AG10803 (cell line): ENCODE measurements at places on chromosomes 1 and 21.

- DNase-seq: no peak
Measured at GRCh38 chr1:94422115-94422820, 4.1 kb downstream of the ABCD3 start.

DNA sequence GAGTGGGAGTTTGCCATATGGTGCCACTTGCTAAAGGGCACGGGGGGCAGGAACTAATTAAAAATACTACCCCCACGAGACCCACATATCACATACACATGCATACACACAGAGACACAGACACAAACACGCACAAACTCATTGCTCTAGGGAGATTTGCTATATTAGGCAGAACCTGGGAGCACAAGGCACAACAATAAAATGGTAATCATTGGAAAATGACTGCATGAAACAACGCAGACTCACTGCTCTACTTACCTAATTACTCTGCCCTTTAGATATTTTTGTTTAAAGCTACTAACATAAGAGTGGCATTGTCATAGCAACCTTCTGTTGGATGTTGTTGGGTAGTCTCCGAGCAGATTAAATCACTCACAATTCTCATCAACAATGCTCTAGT is 20.3 kb upstream of the RGS4 start:
- no peak for DNase-seq

DNA sequence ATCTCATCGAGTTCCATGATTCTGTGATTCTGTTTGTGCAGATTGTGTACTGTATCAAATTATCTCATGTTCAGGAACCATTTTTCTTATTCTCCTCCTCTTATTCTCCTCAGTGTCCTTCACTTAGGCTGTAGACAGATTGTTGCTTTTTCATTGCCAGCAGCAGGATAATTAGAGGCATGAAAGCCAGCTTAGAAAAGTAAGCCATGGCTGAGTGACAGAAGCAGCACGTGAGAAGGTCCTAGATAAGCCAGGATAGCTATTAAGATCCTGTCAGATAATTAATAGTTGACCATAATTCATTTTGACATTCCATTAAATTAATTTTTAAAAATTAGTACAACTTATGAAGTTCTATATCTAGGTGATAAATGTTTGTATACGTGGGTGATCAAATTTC is 60.8 kb upstream of the PRKACB start:
- no peak for DNase-seq

GRCh38 chr1:94648225-94649007 is 106.9 kb upstream of the F3 start:
- peak; percentile 99 for DNase-seq

DNA sequence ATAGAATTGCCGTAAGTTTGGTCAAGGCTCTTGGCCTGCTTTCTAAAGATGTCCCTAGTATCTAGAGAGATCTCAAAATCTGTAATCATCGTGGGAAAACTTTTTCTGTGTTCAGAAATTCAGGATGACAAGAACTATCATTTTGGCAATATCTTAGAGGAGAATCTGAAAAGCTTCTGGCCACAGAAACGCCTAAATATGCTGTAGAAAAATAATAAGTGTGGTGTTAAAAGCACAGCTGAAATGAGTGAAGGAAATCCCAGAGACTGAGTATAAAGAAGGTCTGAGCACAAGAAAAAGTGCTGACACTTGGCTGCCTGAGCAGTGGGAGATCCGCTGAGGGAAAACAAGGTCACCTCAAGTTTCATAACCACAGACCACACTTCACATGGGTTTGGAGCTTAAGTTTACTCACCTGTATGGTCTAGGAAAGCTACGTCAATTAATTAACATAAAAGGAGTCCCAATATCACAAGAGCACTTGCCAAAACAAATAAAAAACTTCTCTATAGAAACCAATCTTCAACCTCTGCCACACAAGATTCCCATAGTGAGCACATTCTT is 235.2 kb upstream of the IRF2BP2 start:
- no peak for DNase-seq

GRCh38 chr1:62286786-62287224 is 32.4 kb downstream of the KANK4 start:
- no peak for DNase-seq

- no peak for DNase-seq
Measured at GRCh38 chr1:112589766-112590165, 29.2 kb downstream of the ST7L start.

- DNase-seq: peak; percentile 92
Measured at GRCh38 chr21:43639470-43640353, 19.6 kb downstream of the HSF2BP start.

- peak; percentile 29 for DNase-seq
Measured at GRCh38 chr1:151710187-151710840, 6.3 kb downstream of the CELF3 start.

DNA sequence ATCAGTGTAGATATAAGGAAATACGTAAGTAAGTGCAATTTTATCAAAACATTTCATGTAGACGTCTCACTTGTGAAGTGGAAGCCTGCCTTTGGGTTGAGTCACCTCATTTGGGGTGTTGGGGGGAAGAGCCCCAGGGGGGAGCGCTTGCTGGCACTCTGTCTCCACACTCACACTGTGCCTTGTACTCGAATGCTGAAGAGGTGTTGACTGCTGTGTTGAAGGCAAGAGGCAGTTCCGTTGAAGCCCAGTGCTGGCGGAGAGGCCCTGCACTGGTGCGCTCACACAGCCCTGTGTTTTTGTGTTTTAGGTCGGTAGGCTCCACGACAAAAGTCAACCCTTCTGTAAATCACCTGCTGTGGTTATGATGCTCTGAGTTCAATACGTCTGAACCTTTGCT is 131.9 kb upstream of the COL6A1 start:
- DNase-seq: no peak

DNA sequence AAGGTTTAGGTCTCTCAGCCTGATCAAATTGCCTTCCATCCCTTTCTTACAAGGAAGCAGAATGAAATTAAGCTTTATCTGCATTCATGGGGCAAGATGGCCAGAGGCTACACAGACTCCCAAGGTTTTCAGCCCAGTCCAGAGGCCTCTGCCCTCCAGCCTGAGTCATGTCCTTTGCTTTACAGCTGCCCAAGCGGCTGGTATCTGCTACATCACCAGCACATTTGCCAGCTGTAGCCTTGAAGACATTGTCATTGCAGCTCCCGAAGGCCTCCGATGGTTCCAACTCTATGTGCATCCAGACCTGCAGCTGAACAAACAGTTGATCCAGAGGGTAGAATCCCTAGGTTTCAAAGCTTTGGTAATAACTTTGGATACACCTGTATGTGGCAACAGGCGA is 16.0 kb downstream of the HAO2 start:
- no peak for DNase-seq

DNA sequence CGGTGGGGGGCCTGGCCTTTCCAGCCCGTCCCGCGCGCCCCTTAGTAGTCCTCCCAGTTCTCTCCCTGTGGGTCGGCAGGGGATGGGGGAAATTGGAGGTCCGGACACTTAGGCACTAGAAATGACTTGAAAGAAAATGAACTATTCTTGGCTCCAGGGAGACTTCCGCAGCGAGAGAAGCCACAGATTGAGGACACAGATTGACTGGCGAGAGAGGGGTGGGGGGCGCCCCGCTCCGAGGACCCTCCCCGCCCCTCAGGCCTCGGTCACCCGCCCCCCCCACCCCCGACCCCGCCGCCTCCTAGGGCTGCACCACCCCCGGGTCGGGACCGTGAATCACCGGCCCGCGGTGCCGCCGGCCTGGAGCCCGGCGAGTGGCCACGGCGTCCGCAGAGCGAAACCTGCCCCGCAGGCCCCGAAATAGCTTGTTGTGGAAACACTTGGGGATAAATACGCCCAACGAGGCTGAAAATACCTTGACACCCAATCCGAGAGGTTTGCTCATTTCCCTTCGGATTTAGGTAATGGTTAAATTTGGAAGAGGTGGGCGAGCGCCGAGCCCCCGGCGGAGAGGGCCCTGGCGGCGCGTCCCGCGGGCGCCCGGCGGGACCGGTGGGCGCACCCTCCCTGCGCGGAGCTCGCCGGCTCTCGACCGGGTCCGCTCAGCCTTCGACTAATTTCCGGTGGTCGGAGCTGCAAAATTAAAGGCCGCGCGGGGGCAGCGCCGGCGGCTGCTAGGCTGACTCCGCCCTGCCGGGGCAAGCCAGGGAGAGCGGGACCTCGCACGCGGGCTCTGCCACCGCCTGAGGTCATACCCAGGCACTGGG is at the start of gene GFI1:
GFI1 (minus strand) TSS at position 675 of the 827 bp plus-strand sequence. CDS start 3,438 bp downstream, outside the sequence.
- no peak for DNase-seq
